ENCODE measurements at places on chromosomes 13 and 19. TPM values are rescaled to one million over a fixed set of nuclear protein-coding genes. Genes with fewer than 3 reads are reported as not detected.
A peak's percentile ranks its signal among the peaks of the same experiment; 100 is the strongest.

Gene ZNF724
- 8.0 TPM for total RNA-seq

DNA sequence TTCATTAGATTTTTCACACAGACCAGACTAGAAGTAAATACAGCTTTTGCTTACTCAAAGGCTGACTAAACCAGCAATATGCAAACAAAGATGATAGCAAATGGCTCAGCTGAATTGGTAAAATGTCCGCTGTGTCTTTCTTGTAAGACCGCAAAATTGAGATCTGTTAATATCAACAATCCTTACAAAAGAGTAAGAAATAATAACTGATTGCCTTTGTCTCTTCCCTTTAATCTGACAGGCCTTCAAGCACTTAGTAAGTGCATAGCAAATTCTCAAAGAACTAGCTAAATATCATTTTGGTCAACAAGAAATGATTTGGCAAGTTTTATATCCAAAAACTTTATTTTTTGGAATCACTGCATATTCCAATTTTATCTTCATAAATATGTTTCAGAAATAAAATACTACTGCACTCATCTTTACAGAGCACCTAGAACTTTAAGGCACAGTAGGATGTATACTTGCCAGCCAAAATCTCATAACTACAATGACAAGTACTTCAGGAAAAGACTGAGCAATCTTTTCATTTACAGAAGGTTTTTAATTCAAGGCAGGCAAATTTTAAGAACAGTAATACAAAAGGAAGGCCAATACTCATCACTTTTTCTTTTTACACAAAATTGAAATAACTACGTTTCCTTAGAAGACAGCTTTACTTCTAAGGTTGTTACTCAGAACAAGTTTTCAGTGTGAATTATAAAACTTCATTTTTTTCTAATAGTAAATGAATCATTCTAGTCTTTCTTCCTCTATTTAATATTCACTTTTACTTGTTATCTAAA, 1.1 kb downstream of the ELF1 start:
- no peak for DNase-seq

DNA sequence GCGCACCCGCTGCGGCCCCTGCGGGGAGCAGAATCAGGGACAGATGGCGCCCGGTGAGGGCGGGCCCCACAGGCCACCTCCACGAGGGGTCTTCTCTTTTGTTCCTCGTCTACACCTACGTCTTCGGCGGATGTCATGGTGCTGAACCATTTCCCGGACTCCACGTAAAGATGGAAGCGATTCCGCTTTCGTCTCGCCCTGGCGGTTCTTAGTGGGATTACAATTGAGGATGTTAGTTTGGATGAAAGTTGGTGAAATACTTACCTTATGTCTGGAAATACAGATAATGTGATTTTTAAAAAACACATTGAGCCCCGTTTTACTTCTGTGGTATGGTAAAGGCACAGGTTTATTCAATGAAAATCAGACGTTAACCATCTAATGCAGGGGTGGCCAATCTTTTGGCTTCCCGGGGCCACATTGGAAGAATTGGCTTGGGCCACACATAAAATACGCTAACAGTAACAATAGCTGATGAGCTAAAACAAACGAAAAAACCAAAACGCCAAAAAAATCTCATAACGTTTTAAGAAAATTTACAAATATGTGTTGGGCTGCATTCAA, 1.4 kb upstream of the ZMYM5 start:
- DNase-seq = no peak

GRCh38 chr19:41707871-41708371, 505 bp upstream of the CEACAM5 start:
- DNase-seq = peak; percentile 1

DNA sequence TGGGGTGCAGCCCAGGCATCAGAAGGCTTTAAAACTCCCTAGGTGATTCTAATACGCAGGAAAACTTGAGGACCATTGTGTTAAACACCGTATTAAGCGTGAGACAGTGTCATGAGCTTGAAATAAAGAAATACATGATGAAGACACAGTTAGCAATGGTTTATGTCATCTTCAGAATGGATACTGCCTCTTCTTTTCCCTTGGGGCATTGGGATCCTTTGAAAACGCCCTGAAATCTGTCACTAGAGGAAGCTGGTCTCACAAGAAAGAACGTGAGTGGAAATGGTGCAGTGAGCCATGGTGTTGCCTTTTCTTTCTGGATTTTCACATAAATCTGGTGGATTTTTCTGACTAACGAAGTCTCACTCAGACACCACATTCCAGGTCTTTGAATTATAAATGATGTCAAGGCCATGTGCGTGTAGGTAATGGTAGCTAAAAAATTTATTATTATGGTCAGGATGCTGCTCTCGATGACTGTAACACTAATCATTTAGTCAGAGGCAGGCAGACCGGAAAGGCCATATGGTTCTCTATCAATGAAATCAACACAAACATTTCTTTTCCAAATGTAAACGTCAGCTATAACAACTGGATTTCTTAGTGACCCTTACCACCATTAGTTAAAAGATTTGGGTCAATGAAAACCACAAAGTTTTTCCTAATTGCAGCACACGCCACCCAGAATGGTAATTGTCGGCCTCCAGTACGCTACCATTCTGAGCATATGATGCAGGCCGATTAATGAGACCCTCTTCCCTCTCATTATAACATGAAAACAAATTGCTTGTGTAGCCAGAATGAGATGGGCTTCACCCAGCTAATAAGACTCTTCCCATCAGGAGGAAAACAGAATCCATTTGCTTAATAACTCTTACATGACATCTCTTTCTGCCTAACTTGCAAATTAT, 105.6 kb downstream of the SLC7A1 start:
- DNase-seq = no peak

- DNase-seq = no peak
Observed at GRCh38 chr13:19676168-19676567, 42.7 kb downstream of the MPHOSPH8 start.

DNA sequence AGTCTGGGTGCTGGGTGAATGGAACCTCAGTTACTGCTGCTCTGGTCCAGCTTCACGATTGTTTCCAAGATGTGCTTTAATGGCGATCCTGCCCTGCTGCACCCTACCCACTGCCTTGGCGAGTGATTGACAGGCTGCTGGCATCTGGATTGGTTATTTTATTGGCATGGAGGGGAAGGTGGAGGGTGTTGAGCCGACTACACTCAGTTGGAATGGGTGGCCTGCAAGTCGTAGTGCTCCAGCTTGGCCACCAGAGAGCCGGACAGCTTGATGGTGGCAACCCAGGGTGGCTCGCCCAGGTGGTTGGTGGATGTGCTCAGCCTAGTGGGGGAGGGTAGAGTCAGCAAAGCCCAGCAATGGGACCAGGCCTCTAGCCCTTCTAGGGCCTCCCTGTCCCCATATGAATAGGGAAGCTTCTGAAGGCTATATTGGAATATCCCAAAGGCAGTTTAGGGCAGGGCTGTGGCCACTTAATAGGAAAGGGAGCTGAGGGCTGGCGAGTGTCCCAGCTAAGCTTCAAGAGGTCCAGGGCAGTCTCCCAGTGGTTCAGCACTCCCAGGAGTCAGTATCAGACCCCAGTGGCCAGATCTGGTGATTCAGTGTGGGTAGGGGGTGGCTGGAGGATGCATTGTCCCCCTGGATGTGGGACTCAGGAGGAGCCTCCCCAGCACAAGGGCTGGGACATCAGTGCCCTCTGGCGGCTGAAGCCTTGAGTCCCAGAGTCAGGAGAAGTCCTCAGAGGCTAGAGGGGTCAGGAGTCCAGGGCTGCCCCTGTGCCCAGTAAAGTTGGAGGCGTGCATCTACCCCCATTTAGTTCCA, 3.4 kb downstream of the GGN start:
- DNase-seq = no peak

GRCh38 chr19:14402332-14403144, 16.6 kb downstream of the DDX39A start:
- DNase-seq = no peak

- DNase-seq = no peak
Observed at GRCh38 chr13:32142956-32143375, 111.4 kb downstream of the FRY start.

DNA sequence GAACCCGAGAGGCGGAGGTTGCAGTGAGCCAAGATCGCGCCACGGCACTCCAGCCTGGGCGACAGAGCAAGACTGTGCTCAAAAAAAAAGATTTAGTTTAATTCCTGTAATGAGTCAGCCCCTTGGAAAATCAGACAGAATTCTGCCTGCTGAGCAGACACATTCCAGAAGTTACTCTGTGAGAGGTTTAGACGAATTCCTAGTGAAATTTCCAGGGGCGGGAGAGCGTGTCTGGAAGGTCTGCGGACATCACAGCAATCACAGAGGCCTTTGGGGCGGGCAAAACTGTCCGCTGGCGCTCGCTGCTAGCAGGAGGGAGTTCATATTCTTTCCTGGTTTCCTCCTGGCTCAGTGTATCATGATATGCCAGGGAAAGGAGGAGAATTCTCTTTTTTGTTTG, 17.5 kb downstream of the MISP start:
- no peak for DNase-seq

- no peak for DNase-seq
Observed at GRCh38 chr13:42965281-42965680, 26.8 kb downstream of the EPSTI1 start.

Gene LILRA1
- 0.15 TPM for total RNA-seq

- DNase-seq = no peak
Observed at GRCh38 chr13:27401210-27401609, 23.2 kb upstream of the GTF3A start.

GRCh38 chr13:110422913-110423688, 116.0 kb downstream of the COL4A2 start:
- DNase-seq = no peak

- DNase-seq = no peak
Observed at GRCh38 chr13:74115133-74115532, 19.1 kb downstream of the KLF12 start.

DNA sequence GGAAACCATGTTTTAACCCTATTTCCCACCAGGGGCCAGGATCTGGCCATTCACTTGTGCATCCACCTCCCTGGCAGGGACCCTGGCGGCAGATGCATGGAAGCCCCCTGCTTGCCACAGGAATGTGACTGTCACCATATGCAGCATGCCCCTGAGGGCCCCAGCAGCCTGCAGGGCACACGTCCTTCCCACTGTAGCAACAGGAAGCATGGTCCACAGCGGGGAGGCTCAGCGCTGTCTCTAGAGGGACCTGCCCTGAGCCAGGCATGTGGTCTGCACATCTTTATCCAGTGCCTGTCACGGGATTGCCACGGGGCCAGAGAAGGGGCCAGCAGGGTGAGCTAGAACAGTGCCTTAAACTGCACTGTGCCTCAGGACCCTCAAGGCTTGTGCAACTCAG, 34.9 kb upstream of the MCF2L start:
- no peak for DNase-seq

DNA sequence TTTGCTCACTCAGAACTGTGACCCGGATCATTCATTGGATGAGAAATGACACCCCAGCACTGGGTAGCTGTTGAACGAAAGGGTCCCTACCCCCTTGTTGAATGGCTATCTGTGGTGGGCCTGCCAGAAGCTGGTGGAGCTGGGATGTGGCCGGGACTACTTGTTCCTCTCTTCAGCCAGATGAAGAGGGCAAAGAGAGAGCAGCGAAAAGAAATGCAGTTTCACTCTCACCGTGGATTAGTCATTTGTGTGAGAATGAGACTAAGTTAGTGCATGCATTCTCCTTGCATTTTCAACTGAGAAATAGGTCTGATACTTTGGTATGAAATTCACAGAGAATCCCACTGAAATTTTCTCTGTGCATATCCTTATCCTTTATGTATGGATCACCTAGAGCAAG, 553.1 kb downstream of the IRS2 start:
- no peak for DNase-seq

DNA sequence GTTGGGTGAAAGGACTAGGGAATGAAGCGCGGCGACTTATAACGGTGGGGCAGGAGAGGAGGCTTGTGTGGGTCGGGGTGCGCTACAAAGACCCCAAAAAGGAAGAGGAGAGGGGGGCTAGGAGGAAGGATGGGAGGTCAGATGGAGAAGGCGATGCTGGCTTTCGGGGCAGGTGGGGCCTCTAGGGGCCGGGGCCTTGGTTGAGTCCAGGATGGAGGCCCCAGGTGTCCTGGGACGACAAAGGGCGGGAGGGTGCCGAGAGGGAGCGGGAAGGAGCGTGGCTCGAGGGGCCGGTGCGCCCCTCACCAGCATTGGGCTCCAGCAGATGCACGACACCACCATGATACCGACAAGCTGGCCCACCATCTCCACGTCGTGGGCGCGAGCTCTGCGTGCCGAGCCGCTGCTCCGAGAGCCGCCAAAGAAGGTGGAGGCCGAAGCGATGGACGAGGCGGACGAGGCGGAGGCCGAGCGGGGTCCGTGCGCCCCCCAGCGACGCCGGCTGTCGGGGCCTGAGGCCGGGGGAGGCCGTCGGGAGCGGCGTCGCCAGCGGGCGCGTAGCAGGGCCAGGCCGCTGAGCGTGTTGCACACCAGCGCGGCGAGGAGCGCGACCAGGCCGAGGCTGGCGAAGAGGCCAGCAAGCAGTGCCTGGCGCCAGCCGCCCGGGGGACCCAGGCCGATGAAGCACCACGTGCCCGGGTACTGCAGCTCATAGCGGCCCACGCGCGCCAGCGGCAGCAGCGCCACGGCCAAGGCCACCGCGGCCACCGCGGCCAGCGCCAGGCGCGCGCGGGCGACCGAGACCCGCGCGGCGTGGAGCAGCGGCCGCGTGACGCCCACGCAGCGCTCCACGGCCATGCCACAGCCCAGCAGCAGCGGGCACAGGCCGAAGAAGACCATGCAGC, 1.8 kb downstream of the PTGER1 start:
- no peak for DNase-seq
